Activated naive CD8-positive, alpha-beta T cell treated with anti-CD3 and anti-CD28 coated beads, Interleukin-2, amount 50 U/mL, for 24 hours (primary cell): ENCODE measurements at places on chromosomes 2 and 18.

GRCh38 chr2:45131587-45131986 lies 122.3 kb upstream of the SIX2 start:
- no peak for DNase-seq

- no peak for DNase-seq
Observed at GRCh38 chr2:209495855-209496585, 72.2 kb downstream of the MAP2 start.

GRCh38 chr18:36247036-36247435 lies 50.5 kb upstream of the FHOD3 start:
- no peak for DNase-seq

DNA sequence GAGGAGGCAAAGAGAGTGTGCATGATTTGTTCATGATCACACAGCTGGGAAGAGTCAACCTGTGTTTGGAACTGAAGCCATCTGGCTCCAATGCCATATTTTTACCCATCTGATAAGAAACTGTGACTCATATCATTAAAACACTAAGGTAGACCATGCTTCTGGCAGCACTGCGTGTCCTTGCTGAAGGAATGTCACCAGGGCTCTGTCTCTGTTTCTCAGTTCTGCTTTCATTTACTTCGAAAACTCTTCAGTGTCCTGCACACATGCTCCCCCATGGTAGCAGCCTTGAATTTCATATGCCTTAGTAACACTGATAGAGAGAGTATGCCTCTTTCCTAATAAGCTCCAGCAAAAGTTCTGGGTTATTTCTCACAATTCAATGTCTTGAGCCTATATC lies 830.4 kb downstream of the DCDC2C start:
- DNase-seq: no peak

DNA sequence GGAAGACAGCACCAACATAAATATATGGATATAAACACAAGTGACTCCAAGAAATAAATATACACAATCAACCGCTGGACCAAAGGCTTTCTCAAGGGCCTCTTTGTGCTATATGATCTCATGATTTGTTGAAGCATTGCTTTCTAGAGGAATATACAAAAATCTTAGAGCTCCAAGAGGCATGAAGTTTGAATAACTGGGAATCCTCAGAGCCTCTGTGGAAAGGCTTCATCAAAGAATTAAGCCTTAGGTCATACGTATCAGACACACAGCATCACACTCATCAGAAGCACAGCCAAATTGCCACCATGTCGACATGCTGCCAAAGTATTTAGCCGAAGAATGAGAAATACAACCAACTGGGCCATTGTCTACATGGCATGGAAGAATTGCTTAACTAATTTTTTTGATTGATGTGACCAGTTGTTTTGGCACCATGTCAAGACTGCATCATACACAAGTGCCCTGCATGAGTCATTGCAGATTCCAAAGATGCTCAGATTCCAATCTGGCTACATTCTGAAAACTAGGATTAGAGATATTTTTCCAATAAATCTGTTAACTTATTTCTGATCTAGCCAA lies 860.6 kb upstream of the ZEB2 start:
- no peak for DNase-seq

GRCh38 chr2:150165442-150165841 lies 322.0 kb downstream of the RND3 start:
- DNase-seq: no peak

DNA sequence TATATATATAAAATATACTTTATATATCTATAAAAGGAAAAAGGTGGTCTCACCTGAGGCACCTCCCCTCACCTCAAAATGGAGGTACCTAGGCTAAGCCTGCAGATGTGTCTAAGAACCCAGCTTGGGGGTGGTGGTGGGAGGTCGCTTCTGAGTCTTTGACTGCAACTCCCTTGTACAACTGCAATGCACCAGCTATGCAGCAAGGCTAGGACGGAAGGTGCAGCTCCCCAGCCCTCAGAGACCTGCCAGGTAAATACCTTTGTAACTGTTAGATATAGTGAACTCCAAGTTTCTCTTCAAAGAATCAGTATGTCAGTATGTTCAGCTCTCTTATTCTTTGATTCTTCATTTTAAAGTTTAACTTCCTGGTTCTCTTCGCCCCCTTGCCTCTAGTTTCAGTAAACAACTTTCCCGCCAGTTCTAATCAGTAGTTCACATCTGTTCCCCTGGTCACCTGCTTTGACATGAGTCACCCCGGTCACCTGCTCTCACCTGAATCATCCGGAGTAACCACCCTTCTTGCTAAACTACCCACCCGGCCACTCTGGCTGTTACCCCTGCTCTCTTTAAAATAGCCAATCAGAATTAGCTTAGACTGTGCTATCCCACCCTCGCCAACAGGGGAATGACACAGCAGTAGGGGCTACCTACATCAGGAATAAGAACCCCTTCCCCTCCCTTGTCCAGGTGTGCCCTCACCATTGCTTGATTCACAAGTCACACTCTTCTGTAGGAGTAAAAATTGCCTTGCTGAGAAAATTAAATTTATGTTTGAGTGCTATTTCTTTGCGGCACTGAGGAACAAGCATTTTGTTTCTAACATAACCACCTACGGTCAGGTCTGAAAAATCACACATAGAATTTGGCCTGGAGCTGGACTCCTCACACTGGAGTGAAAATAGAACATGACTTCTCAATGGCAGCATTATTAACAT lies 24.7 kb upstream of the IMPA2 start:
- no peak for DNase-seq

DNA sequence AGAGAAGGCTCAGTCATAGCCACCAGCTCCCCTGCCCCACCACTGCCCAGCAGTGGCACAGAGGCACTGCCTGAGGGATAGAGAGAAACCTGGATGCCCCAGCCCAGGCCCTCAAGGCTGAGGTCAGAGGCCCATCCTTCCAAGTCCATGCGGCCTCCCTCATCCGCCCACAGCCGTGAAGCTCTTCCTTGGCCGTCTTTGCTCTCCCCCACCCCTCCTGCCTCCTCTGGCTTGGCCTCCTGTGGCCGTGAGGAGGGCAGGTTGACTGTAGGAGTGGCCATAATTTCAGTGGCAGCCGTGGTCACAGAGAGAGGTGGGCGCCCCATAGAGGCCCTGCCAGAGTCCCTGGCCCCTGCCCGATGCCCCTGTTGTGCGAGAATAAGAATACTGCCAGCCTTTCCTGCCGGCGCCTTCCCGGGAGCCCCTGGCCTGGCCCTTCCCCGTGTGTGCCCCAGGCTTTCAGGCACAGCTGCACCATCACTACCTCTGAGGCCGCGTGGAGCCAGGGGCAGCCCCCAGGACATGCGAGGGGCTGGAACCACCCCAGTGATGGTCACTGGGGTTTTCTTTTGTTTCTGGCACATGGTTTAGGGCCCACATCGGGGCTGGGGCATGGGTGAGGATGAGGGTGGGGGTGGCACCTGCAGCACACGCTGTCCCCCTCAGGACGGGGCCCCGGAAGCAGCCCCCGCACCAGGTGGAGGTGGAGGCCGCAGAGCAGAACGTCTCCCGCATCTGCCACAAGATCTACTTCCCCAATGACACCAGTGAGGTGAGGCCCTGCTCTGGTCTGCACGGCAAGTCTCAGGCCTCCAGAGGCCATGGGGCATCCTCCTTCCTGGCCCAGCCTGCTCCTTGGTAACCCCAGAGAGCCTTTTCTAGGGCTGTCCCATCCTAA lies 13.1 kb upstream of the GPR17 start:
- DNase-seq: no peak

DNA sequence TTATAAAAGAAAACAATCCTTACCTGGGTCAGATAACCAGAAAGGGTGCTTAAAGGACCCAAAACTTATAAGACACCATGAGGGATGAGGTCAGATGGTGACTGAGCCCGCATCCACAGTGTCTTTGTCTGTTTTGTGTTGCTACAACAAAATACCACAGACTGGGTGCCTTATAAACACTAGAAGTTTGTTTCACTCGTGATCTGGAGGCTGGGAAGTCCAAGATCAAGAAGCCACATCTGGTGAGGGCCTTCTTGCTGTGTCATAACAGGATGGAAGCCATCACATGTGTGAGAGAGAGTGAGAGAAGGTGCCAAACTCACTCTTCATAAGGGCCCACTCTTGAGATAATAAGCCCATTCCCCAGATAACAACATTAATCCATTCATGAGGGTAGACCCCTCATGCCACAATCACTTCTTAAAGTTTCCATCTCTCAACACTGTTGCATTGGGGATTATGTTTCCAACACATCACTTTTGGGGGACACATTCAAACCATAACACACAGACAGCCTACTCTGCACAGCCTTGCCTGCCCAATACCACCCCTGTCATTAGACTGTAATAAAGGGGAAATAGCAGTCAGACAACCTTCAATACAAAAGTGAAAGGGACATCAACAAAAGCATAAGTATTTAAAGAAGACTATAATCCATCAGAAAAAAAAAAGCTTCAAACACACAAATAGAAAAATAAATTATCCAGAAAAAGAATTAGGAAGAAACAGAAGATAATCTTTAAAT lies 249.8 kb downstream of the ANAPC1 start:
- no peak for DNase-seq

- no peak for DNase-seq
Observed at GRCh38 chr2:80496346-80496745, 191.8 kb upstream of the LRRTM1 start.

GRCh38 chr2:29374823-29375222 lies 259.6 kb downstream of the CLIP4 start:
- DNase-seq: no peak

GRCh38 chr2:239864247-239865058 lies 160.7 kb downstream of the NDUFA10 start:
- no peak for DNase-seq

DNA sequence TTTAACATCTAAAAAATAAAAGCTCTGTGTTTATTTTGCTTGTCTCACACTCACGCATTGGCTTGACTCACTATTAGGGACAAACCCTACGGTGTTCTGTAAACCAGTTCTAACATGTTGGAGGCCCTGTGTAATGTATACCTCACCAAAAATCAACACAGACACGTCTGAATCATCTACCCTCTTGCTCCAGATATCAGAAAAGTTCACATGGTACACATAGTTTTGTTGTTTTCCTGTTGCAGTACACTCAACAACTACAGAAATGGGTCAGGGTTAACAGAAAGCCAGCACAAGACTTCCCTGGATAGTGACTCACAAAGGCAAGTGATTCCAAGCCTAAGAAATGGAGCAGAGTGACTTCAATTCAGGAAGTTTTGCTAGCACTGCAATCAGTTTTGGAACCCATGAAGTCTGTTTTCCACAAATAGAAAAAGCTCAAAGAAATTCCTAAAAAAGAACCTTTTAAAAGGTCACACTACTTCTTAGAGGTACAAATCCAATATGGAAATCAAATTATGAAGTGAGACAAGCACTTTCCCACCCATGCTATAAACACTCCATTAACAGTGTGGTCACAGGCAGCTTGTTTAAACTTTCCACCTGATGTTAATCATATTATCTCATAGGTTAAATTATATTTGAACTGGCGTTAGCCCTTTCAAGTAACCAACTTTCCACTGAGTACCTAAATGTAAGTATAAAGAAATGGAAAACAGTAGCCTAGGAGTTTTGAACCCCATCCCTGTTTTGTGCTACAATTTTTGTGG lies 87.4 kb downstream of the GAREM1 start:
- no peak for DNase-seq

DNA sequence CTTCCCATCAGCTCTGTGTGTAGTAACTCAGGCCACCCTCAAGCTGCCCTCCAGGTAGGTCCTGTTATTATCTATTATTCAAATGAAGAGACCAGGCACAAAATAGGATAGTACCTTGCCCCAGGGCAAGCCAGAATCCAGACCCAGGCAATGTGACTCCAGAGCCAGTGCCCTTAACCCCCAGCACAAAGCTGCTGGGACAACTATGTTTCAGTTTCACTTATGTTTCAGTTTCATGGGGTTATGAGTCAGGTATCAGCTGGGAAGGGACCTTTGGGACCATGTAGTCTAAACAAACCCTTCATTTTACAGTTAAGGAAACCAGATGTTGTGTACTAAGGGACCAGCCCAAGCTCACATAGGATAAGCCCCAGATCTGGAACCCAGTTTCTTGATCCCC lies 10.0 kb downstream of the HK2 start:
- DNase-seq: no peak

DNA sequence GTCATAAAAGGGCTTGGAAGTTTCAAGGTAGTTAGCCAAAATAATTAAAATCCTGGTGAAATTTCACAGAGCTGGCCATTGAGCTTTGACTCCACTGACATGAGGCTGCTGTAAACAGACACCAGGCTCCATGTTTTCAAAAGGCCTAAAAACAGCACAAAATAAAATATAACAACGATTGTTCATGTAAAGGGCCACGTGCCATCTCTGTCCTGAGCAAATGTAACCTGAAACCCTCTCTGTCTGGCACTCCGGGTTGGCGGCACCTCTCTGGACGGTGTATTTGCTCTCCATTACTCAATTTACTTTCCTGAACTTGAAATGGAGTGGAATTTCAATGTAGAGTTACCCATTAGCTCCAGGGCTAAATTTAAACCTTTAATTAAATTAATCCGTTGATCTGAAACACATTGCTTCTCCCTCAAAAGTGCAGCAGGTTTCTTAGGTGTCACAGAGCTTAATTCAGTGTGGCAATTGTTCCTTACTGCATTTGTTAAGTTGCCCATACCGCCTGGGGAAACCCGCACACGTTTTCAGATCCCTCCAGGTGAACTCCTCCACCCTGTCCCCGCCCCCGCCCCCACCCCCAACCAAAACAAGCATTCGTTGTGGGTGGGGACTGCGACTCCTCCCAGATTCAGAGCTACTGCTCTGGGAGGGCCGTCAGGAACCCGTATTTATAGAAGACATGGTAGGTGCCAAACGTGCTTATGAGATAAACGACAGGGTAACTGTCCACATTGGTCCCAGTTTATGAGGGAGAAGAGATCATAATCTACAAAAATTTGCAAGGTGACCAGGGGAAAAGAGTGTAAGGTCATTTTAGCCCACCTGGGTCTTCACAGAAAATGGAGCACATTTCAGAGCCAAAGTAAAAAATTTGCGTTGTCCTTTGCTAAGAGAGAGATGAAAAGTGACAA lies 1.2 kb upstream of the CABLES1 start:
- DNase-seq: peak; percentile 51
